Activated CD8-positive, alpha-beta memory T cell treated with anti-CD3 and anti-CD28 coated beads for 4 hours (primary cell): ENCODE measurements at places on chromosomes 11 and 22.

DNA sequence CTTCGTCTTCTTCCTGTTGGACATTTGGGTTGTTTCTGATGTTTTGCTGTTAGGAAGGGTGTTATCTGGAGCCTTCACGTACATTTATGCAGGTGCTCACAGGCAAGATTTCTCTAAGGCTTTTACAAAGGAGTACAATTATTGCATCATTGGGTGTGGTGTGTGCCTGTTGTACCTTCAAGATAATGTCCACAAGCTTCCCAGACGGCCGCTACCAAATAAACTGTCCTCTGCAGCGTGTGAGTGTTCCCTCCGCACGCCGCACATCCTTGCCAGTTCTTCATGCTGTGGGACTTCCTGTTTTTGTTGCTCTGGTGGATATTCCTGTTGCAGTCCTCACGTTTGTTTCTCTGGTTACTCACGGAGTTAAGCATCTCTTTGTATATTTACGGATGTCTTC is 133.3 kb downstream of the TBC1D22A start:
- no peak for DNase-seq

- no peak for DNase-seq
These were observed 102.6 kb downstream of the TMPRSS5 start for GRCh38 chr11:113603277-113604059.

- no peak for DNase-seq
These were observed 183.5 kb downstream of the DSCAML1 start for GRCh38 chr11:117613521-117613920.

GRCh38 chr22:38172832-38173640 is 8.6 kb downstream of the PLA2G6 start:
- DNase-seq: peak; percentile 55

DNA sequence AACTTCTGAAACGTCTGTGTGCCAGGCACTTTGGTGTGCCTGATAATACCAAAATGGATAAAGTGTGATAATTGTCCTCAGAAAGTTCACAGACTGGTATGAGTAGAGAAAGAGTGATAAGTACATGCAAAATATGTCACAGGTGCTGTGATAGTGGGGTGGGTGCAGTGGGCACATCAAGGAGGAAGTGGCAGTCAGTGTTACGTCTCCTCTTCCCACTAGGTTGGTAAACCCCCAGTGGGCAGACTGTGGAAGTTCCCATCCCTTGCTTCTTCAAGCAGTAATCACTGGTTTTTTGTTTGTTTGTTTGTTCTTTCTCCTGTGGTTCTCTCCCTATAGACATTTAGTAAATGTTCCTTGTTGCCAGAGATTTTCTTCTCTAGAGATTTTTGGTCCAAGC is 5.4 kb downstream of the RNF121 start:
- no peak for DNase-seq

- DNase-seq: no peak
These were observed 10.0 kb downstream of the OR51L1 start for GRCh38 chr11:5004424-5005274.

DNA sequence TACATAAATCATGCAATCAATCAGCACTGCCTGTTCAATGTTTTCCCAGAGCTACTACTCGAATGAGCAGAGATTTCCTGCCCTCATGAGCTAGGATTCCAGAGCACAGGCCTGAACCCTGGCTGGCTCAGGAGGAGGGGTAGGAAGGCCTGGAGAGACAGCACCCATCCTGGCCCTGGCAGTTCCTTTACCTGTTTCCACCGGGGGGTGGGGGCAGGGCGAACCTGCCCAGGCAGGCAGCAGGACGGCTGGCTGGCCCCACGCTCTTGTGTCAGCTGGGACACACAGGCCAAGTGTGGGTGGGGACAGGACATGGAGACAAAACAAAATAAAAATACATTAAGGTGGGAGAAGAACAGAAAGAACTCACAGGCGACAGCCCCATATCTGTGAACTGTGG is 109.8 kb upstream of the BID start:
- DNase-seq: no peak

GRCh38 chr22:39856588-39856987 is 37.0 kb downstream of the ENTHD1 start:
- DNase-seq: no peak

- no peak for DNase-seq
These were observed 1.7 kb downstream of the CYB5R2 start for GRCh38 chr11:7671347-7672215.

- DNase-seq: no peak
These were observed 1.4 kb downstream of the SIGIRR start for GRCh38 chr11:413120-414081.

GRCh38 chr11:46719048-46719542 is at the start of gene F2:
TSS of gene F2 (plus strand) at chr11:46719213. CDS start at chr11:46719236, 23 bp downstream.
- DNase-seq: no peak

DNA sequence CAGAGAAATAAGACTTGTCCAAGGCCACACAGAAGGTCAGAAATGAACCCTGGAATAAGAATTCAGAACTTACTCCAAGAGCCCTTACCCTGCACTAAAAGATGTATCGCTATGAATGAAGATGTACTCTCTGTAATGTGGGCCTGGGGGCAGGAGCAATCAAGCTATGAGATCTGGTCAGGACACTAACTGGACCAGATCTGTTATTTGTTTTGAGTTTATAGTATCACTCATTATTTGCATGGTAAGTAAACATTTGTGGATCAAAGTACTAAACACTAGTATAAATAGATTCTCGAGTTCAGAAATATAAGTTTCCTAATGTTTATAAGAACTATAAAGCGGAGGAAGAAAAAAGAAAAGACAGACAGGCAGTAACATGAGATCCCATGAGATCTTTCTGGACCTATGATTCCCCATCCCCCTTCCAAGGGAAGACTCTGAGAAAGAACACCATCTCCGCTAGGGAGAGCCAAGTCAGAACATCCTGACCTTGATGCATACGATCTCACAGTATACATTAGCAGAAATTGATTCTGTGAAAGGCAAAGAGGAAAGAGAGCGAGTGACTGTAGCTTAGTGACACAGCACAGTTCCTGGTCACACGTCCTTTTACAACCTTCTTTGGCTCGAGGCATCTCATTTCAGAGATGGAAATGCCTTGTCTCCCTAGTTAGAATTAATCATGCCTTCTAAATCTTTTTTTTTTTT is 71.2 kb downstream of the USP35 start:
- DNase-seq: no peak

- no peak for DNase-seq
These were observed 97.0 kb downstream of the PKNOX2 start for GRCh38 chr11:125261588-125261987.

DNA sequence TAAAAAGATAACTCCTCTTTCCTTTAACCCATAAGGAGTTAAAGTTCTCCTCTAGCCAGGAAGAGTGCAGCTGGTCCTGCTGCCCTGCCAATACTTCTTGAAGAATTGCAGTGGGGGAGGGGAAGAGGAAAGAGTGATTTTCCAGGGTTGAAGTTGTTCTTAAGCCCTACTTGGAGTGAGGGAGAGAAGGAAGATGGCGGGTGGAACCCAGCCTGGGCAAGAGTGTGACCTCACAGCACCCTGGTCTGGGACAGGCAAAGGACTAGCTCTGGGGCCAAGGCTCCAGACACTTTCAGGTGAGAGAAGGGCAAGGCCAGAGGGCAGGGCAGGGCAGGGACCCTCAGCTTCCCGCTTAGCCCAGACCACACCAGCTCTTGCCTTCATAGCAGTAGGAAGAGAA is 6.6 kb downstream of the TNKS1BP1 start:
- no peak for DNase-seq

- no peak for DNase-seq
These were observed 53.5 kb downstream of the ISX start for GRCh38 chr22:35119494-35119893.

DNA sequence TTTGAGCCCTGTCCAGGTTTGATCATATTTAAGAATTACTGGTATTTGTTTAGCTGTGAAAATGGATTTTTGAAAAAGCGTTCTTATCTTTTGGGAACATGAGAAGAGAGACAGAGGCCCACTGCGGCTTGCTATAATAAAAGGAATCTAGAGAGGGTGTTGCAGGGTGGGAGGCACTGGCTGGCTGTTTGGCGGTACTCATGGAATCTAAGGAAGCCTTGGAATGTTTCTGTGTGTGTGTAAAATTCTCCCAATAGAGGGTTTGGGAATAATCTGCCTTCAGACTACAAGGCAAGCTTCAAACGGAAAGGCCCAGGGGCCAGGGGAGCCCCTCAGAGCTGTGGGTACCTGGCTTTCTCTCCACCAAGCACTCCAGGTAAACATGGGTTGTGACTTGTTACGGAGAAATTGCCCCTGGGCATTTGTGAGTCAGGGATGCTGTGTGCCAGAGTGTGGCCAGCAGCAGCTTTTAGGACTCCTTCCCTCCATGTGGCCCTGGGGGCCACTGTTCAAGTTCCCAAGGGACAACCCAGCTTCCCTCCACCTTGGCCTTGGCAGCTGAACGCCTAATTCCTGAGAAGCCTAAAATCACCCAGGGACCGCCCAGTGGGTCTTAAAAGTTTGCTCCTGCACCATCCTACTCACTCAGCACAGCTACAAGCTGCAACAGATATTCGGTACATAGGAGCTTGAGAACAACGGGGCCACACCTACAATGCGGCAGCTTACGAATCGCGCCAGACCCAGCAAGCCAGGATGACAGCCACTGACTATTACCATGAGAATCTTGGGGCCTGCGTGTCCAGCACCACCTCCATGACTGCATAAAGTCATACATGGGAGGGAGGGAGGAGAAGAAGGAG is 14.1 kb upstream of the SYT8 start:
- no peak for DNase-seq

- no peak for DNase-seq
These were observed 36.3 kb upstream of the JAM3 start for GRCh38 chr11:134032501-134033091.

DNA sequence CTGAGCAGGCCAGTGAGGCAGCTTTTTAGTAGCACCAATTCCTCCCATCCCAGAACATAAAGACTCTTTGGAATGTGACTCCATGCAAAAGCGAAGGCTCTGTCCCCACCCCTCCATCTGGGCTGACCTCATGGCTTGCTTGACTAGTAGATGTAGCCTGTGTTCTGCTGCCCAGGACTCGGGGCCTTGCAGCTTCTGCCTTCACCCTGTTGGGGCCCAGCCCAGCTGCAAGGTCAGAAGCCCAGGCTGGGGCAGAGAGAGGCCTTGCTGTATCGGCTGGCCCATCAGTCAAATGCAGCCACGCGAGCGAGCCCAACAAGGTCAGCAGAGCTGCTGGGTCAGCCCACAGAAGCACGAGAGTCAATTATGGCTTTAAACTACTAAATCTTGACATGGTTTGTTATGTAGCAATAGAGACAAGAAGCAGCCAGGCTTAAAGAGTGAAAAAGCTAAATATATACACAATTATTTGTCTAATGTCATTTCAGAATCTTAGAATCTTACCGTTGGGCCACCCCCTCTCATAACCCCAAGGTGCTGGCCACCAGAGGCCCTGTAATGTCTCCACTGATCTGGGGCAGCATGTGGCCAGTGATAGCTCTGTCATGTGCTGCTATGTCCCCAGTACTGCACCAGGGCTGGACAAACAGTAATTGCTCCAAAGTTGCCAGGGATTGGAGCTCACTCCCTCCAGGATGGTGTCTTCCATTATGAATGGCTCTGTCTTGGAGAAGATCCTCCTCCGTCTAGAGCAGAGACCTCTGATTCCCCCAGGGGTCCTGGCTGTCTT is 10.4 kb upstream of the WNT11 start:
- no peak for DNase-seq

DNA sequence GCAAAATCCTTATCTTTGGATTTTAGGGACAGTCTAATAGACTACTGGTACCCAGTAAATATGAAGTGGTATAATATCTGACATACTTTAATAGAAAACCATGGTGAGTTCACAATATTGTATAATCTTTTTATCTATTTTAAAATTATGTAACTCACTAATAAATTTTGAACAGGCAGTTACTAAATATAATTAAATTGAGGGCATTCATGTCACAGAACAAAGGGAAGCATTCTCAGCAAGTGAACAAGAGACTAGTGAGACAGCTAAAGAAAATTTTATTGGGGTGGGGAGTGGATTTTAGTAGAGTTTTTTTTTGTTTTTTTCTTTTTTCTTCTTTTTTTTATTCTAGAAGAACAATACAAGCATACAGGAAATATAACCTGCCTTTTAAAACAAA is 55.0 kb downstream of the DNAJC24 start:
- DNase-seq: no peak

DNA sequence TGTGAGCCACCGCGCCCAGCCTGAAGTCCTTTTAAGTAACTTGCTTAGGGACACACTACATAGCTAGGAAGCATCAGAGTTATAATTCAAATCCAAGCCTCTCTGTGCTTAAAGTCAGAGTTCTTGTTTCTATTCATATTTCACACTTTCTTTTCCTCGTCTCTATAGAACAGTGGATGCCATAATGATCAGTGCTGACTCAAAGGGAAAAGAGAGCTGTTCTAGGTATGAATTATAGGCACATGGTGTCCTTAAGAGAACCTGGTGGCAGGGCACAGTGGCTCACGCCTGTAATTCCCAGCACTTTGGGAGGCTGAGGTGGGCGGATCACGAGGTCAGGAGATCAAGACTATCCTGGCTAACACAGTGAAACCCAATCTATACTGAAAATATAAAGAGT is 400.2 kb upstream of the DDI1 start:
- no peak for DNase-seq

DNA sequence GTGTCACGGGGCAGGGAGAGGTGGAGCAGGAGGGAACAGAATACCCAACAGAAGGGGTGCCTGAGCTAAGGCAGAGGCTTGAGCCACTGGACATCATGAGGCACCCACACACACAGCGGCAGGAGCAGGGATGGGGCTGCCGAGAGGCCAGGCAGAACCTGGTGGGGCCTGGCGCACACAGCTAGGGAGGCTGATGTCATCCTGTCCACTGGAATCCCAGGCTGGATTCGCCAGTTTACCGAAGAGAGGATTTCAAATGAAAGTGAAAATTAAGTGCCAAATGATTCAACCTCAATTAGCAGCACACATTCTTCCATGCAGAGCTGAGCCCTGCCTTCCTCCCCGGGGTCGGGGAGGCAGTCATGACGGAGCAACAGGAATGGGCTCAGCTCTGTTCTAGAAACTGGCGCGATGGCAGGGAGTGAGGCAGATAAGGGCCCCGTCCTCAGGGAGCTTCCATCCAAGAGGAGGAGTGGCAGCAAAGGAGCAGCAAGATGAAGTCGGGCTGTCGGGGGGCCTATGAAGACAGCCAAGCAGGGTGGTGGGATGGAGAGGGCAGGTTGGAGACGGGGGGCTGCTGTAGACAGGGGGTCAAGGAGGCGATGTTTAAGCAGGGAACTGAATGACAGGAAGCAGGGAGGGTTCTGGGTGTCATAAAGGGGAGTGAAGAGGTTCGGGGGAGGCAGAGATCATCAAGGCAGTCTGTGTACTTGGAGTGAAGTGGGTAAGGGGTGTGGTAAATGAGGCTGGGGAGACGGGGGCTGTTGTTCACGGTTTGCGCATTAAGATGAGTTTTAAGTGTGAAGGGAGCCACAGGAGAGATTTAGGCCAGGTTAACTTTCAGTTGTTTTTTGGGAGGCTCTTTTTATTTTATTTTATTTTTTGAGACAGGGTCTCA is 6.4 kb downstream of the RAC2 start:
- no peak for DNase-seq

DNA sequence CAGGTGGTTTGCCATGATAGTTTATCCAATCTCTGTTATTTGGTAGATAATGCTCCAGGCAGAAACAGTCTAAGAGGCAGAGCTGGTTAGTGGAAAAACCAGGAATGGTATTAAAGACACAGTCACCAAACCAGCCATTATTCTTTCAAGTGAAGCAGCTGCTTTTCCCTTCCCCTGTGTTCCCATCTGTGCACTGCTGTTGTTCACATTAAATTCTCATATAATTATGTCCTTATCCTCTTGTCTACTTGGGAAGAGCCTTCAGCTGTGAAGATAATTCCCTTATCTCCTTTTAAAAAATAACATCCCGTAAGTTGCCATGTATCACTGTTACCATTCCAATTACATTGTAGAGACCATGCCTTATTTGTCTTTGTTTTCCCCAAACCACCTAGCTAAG is 5.2 kb upstream of the TBCEL start:
- DNase-seq: no peak
